HuH-7 (cell line): ENCODE measurements at places on chromosomes 4 and X.
A peak's percentile ranks its signal among the peaks of the same experiment; 100 is the strongest.

DNA sequence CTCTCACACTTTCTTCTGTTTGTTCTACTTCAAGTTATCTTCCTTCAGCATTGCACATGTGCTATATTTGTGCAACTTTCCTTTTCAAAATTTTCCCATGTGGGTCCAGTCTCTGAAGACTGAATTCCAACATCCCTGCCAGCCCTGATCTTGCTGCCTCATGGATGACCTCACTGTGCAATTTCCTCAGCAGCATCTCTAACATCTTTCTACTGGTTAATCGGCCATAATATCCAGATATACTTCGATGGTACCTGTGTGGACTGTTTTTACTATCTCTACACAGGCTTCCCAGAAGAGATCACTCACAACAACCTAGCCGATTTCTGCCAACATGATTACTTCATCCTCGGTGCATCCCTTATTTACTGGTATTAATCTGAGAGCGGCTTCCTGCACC lies 41.5 kb downstream of the GPM6A start:
- no peak for DNase-seq

DNA sequence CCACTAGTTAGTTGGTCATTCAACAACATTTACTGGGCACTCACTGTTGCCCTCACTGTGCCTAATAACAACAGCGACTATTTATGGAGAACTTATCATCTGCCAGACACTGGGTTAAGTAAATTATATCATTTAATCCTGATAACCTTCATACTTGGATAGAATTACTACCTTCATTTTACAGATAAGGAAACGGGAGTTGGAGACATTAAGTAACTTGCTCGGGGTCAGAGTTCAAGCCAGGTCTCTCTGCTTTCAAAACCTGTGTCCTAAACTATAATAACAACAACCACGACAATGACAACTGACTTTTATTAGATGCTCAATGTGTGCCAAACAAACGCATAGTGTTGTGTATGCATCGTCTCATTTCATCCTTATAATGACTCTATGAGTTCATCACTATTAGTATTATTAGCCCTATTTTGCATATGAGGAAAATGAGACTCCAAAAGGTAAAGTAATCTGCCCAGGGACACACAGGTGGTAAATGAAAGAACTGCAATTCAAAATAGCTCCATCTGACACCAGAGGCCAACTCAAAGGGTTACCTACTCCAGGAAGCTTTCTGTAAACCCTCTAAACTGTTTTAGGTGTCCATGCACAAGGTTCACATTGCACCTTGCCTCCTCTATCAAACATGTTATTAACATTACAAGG lies 98.4 kb upstream of the ACSL4 start:
- no peak for DNase-seq

DNA sequence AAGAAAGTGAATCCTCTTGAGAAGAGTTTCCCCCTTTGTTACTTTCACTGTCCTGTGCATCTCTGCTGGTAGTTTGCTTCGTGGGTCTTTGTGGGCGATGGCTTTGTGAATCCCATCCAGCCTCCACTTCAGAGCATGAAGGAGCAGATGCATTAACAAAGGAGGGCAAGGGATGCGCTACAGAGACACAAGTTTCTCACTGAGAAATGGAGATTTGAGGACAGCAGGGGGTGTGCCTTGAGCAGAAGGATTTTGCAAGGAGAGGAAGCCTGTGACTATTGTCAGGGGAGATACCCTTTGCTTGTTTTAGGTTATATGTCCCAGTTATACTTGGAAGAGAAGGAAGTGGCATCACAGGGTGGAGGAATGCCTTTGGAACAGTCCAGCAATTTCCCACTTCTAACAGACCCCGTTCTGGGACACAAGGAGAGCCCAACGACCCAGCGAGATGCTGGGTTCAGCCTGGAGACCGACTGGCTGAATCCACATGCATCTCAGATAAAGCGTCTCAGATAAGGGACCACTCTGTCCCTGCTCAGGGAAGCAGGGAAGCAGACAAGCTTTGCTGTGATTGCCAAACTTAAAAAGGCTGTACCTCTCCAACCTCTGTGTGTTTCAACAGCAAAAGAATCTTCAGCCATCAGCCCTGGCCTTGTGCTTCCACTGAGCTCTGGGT lies 314.6 kb upstream of the GATB start:
- DNase-seq: no peak

DNA sequence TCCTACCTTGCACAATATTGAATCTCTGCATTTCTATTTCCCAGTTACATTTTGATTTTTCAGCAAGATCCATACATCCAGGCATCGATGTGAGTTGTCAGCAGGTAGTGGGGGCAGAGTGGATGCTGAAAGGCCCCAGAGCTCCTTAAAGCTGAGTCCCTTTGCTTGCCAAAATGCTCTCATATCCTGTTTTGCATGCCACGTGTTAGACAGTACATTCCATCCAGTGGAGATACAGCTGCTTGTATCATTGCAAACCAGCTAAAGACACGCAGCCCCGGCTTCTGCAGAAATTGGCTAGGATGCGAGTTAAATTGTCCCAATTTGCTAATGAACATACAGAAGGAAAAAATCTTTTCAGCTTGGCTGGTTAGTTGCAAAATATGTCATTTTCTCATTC lies 179.6 kb upstream of the MXRA5 start:
- DNase-seq: no peak

DNA sequence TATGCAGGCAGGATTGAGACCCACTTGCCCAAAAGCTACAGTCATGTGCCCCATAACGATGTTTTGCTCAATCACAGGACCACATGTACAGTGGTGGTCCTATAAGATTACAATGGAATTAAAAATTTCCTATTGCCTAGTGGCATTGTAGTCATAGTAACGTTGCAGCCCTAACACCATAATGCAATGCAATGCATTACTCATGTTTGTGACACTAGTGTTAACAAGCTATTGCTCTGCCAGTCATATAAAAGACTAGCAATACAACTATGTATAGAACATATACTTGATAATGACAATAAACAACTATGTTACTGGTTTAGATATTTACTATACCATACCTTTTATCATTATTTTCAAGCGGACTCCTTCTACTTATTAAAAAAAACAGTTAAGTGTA lies 50.6 kb downstream of the VGLL1 start:
- no peak for DNase-seq

GRCh38 chrX:40175511-40176350 lies 78.0 kb upstream of the BCOR start:
- DNase-seq: no peak

GRCh38 chr4:145042601-145043285 lies 55.3 kb downstream of the ANAPC10 start:
- DNase-seq: no peak

- DNase-seq: peak; percentile 77
These were observed at the start of gene FHDC1 for GRCh38 chr4:152935631-152936445. FHDC1 (plus strand) TSS chr4:152936323; CDS start chr4:152943058, 6,735 bp downstream.

GRCh38 chrX:11267425-11267824 lies 25.8 kb upstream of the AMELX start:
- no peak for DNase-seq

- no peak for DNase-seq
These were observed 176.7 kb downstream of the SH3BGRL start for GRCh38 chrX:81378560-81378959.

DNA sequence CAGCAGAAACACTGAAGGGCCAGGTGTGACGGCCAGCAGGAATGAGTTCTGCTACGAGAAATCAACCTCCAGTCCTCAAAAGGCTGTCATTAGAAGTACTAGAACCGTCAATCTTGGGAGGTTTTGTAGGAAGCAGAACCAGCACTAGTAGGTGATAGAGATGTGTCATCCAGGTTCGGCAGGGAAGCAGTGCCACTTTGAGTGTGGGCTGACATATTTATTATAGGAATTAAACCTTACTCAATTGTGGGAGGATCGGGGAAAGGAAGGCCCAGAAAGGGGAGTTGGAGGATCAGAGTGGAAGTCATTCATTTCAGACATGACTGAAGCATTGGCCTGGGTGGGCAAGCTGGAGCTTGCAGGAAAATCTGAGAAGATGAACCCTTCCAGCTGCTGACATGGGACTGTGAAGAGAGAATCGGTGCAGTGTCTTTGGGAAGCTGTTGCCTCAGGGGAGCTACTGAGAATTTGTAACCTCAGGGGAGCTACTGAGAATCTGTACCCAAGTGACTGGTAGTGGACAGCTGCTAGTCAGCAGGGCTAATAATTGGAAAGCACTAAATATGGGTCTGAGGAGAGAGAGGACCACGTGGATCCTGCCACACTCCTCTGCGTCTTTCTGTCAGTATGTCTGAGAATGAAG lies 177.4 kb downstream of the SPRY1 start:
- DNase-seq: no peak

DNA sequence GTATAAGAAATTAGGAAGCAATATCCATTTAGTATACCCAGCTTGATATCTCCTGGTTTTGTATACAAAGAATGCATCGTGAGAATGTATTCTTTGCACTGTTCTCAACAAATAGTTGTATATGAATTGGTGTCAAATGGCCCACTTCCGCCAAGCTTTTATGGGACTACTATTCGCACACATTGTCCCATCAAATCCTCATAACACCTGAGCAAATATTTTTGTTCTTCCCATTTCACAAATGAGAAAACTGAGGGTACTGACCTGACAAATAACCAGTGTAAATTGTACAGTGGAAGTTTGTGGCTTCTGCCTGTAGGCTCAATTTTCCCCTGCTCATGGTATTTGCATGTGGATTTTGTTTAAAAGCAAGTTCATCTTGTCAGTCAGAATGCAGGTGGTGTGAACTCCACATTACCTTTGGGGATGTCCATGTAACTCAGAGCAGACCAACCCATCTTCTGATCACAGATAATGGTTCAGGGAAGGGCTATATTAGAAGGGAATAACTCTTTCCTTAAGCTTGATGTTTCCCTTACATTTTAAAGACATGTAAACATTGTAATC lies 51.5 kb upstream of the FAM241A start:
- no peak for DNase-seq

DNA sequence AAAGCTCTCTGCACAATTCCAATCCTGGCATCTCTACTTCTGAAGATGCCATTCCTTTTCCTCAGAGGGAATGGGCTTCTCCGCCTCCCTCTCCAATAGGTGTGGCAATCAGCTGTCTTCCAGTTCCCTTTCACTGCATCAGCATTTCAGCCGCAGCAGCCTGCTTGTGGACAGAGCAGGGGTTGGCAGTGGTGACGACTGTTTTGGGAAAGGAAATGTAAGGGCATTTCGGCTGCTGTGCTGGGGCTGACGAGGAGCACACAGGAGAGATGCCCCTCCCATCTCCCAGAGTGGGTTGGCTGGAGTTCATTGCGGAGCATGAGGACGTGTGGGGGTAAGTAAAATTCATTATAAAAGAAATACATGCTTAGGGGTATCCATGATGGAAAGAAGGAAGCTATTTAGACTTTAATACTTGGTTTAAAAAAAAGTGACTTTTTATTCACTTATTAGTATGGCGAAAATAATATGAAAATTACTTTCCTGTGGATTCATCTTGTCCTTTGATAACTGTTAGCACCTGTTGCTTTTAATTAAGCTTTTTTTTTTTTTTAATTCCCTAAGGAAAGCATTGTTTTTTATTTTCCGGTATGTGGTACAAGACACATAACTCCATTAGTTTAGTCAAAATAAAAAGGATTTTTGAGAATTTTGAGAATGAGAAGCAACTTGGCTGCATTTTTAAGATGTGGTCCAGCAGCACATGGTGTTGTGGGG lies at the start of gene LIMCH1:
Gene LIMCH1 (plus strand): TSS at position 141 of the 717 bp plus-strand sequence. CDS start 67,839 bp downstream, outside the sequence.
- DNase-seq: no peak

- DNase-seq: peak; percentile 59
These were observed 5.7 kb upstream of the CPZ start for GRCh38 chr4:8586671-8587468.

- no peak for DNase-seq
These were observed 30.9 kb upstream of the FAM156A start for GRCh38 chrX:52988985-52989917.

GRCh38 chr4:137749466-137749865 lies 217.2 kb upstream of the PCDH18 start:
- no peak for DNase-seq

- DNase-seq: no peak
These were observed 30.7 kb upstream of the WDR17 start for GRCh38 chr4:176034936-176035335.
